ENCODE measurements at places on chromosomes 12 and 14.
A peak's percentile ranks its signal among the peaks of the same experiment; 100 is the strongest.

GRCh38 chr14:50109342-50109741 lies 7.0 kb downstream of the VCPKMT start:
- no peak for DNase-seq

DNA sequence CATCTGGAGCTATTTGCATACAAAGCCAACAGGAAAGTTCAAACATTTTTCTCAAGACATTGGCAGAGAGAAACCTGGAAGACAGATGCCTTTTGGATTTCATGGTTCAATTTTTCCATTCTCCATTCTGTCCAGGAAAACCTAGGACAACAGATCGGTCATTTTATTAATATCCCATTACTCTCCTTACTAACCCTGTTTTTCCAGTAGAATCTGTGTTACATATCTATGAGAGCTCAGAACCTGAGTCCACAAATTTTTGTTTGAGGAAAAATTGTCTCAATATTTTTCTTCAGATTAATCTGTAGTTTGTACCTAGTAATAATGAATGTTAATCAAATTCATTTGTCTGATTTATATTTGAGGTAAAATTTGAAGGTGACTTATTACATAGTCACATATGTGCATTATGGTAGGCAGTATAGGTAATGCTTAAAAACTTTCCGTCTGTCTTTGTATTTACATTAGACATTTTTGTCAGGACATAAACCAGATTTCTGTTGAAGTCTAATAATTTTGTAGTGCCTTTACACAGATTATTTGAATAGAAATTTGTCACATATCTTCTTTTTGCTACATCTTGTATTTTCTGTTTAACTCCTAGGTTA lies 75.3 kb downstream of the CCDC91 start:
- DNase-seq = no peak

DNA sequence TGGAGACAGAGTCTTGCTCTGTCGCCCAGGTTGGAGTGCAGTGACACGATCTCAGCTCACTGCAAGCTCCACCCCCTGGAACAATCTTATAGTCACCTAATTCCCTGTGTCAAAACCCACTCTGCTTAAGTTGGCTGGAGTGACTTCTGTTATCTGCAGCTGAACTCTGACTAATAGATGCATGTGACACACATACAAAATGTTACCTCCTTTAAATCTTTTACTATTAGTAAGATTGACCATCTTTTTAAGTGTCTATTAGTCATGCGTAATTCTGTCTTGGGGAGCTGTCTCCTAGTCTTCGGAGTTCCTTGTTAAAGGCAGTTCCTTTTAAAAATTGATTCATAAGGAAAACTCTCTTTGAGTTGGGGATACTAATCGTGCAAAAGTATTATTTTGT lies 7.4 kb downstream of the IFI27L1 start:
- no peak for DNase-seq

DNA sequence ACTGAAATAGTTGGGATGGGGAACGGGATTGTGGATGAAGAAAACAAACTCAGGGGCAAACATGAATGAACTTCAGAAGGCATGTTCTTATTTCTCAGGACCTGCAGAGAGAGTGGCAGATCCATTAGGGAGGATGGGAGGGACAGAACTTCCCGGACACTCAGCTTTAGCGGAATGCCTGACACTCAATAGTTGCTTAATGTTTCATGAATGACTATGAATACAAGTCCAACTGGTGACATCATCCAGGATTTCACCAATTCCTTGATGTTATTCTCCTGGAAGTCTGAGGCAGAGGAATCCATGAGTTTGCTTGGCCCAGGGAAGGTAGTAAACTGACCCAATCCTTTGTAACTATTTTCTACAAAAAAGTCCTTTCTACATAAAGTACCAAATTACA lies 37.8 kb upstream of the LRRC10 start:
- DNase-seq = no peak

DNA sequence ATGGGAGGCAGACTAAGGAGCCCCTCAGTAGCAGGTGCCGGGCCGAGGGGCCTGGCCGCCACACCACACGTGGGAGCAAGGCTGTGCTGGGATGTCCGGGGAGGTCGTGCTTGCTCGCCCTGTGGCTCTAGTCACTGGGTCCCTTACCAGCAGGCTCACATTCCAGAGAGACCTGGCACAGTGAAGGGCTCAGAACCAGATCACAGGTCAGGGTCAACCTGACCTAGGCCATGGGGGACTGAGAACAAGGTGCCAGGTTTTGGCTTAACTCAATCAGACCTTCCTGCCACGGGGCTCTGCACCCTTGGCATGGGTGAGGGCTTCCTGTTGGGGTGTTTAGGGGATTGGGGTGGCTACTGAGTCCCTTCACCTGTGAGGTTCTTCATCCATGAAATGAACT lies 22.3 kb downstream of the DEGS2 start:
- no peak for DNase-seq

GRCh38 chr12:105409801-105410471 lies 79.4 kb downstream of the C12orf75 start:
- no peak for DNase-seq

GRCh38 chr14:38982837-38983236 lies 120.2 kb downstream of the SEC23A start:
- no peak for DNase-seq

DNA sequence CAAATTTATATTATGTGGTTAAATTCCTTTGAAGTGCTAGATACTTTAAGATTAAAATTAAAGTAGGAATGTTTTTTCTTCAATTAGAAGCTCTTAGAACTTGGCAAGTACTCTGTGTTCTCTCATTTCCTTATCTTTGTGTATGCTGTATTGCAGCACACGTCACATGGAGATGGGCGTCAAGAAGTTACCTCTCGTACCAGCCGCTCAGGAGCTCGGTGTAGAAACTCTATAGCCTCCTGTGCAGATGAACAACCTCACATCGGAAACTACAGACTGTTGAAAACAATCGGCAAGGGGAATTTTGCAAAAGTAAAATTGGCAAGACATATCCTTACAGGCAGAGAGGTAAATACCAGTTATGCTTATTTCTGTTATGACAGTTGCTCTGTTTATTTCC lies 19.7 kb downstream of the MARK3 start:
- DNase-seq = no peak

DNA sequence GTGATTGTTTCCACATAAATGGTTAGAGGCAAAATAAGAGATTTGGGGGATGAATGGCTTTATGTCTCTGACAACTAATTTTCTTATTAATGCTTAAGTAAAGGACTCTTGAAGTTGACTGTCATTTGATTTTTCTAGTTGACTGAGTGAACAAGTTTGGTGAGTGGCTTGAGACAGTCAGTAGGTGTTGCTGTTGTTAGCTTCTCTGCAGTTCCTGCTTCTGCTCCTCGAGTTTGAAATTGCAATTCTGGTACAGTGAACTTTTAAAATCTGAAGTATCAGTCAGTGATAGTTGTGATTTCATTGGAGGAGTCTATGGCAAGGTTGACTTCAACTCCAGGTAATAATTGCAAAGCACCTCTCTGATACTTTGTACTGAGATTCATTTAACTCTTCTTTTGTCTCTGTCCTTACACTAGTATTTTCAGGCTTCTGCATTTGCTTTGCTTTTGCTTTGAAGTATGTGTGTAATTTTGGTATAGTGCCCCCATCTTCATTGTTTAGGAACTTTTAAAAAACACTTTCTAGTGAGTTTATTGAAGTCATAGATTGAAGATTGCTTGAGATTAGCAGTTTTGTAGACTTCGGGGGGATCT lies 415.5 kb downstream of the PCNX1 start:
- DNase-seq = peak; percentile 58

- no peak for DNase-seq
These were observed 50.8 kb downstream of the SLC16A7 start for GRCh38 chr12:59646636-59647035.

DNA sequence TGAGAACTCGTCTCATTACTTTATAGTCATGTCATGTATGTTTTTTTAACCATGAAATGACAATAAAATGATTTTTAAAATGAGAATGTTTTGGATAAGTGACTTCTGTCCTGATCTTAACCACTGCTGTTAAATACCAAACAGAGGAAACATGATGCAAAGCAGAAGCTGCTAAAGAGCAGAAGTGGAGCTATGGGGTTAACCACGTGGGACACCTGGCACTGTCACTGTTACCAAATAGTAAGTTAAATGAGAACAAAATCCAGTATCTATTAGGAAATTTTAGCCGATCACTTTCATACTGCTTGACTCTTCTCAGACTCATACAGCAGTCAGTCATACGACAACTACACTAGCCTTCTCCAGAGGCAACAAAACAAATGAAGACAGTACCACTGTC lies 82.4 kb downstream of the SCAF11 start:
- no peak for DNase-seq

DNA sequence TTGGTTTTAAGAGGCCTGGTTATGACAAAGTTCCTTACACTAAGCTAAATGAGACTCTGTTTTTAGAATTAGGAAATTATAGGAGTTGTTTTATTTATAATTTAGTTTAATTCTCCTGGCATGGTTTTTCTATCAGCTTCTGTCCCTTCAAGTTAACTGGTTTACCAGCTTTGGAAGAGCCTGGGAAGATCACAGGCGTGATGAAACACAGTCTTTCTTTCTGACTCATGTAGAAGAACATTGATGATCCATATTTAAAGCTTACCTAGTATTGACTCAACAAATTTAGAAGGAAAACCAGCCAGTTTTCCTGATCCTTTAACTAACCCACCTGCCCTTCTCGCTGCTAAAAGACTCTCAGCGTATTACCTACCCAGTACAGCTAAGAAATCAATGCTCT lies 155.2 kb downstream of the TGFB3 start:
- no peak for DNase-seq

DNA sequence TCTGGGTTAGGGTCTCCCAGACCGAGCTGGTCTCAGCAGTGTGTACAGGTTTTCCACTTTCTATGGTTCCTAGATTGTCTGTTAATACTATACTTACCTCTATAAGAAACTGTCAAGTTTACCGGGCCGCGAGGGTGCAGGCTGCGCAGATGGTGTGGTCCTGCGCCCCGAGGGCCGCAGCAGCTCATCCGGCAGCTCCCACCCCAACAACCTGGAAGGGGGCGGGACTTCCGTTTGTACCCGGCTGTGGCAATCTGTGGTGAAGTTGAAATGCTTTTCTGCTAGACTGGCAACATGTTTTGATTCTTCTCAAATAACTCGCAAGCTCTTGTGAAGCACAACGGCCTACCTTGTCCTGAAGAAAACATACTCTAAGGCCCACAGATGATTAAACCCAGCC lies at the start of gene CLEC9A:
TSS of gene CLEC9A (plus strand) at position 237 of the 400 bp plus-strand sequence. CDS start 22,006 bp downstream, outside the sequence.
- no peak for DNase-seq

- no peak for DNase-seq
These were observed 19.4 kb downstream of the GPR19 start for GRCh38 chr12:12676605-12677004.

- DNase-seq = no peak
These were observed 45.9 kb upstream of the SLC24A4 start for GRCh38 chr14:92277031-92277430.

DNA sequence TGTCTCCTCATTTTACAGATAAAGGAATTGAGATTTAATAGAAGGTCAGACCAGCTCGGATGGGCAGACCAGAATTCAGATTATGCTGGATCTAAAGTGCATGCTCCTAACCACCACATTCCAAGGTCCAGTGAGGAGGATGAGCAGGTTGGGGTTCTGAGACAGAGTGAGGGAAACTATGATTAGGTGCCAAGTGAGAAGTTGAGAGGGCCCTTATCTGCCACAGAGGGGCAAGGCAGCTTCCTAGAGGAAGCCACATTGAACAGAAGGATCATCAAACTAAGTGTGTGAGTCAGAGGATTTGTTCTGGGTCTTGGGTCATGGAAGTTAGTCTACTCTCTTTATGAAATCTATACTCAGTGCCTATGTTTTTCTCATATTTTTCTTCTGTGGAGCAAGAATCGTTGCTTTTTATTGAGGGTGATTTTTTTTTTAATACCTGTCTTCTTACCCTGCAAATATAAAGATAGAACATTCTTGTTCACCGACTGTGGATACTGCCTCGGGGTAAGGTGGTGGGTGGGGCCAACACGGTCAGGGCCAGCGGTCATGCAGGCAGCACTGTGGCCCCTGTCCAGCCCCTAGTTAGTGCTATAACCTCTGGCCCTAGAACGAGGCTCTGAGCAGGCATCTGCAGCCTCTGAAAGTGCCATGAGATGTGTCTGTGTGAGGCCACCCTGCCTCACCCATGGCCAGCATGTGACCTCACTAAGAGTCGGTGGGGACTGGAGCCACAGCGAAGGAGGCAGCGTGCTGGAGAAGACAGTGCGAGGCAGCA lies 55.6 kb upstream of the PTHLH start:
- DNase-seq = no peak

DNA sequence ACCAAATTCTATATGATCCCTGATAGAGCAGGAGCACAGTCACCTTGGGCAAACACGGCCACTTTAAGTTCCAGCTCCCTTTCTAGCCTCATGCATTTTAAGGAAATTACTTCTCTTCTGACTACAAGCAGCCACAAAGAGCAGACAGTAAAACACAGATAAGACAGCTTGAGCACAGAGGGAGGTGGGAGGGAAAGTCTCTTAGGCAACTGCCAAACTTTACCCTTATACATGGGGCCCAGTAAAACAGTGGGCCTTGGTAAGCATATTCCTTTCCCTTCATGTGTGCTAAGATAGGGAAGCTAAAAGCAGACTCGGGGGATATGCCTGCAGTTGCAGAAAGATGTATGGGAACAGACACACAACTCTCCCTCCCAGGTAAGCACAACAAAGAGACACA lies 235.9 kb downstream of the CPNE8 start:
- no peak for DNase-seq

- DNase-seq = no peak
These were observed 273.9 kb upstream of the MIS18BP1 start for GRCh38 chr14:45526715-45527549.

- peak; percentile 54 for DNase-seq
These were observed 89.8 kb downstream of the CRADD start for GRCh38 chr12:93766796-93767523.

DNA sequence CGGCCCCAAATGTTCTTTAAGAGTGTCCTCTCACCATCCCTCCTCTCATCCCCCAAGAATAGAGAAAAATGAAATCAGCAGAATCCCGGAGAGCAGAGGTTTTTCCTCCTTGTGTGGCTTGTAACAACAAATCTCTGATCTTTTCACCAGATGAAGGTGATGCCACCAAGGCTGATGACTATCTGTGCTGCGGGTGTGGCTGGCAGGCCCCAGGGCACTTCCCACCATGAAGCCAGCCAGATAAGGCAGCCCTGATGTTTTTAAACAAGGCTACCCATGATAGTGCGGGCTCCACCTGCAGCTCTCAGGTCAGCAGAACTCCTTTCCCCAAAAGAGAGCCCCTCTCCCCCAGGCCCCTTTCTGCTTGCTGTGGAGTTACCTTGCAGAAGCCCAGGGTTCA lies 58.0 kb upstream of the PARP11 start:
- DNase-seq = peak; percentile 39

DNA sequence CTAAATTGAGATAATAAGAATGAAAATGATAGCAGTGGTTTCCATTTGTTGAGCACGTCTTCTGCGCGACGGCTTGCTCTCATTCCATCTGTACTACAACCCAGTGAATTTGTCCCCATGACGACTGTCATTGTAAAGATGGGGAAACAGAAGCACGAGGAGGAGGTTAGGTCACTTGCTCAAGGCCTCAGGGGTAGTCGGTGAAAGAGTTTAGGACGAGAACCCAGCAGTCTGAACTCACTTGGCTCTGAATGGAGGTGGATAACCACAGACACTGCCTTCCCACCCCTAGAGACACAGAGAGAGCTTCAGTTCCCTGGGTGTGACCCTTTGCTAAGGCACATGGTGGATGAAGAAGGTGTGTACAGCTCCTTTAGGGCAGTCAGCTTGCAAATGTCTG lies 30.9 kb upstream of the PLEKHG3 start:
- DNase-seq = no peak
